ENCODE measurements at places on chromosomes 5 and 9.

DNA sequence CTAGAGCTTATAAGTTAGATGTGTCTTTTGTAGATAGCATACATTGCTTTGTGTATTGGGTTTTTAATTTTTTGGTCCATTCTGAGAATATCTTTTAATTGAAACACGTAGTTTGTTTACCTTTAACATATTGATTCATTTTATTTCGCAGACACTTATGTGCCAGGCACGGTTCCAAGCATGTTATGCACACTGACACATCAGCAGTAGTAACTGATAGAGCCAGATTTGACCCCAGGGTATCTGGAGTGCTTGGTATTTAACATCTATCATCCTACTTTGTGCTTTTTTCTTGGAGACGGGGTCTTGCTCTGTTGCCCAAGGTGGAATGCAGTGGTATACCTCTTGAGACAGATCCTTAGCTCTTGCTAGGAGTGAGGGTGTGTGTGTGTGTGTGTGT is 71.9 kb downstream of the USP20 start:
- no peak for DNase-seq

DNA sequence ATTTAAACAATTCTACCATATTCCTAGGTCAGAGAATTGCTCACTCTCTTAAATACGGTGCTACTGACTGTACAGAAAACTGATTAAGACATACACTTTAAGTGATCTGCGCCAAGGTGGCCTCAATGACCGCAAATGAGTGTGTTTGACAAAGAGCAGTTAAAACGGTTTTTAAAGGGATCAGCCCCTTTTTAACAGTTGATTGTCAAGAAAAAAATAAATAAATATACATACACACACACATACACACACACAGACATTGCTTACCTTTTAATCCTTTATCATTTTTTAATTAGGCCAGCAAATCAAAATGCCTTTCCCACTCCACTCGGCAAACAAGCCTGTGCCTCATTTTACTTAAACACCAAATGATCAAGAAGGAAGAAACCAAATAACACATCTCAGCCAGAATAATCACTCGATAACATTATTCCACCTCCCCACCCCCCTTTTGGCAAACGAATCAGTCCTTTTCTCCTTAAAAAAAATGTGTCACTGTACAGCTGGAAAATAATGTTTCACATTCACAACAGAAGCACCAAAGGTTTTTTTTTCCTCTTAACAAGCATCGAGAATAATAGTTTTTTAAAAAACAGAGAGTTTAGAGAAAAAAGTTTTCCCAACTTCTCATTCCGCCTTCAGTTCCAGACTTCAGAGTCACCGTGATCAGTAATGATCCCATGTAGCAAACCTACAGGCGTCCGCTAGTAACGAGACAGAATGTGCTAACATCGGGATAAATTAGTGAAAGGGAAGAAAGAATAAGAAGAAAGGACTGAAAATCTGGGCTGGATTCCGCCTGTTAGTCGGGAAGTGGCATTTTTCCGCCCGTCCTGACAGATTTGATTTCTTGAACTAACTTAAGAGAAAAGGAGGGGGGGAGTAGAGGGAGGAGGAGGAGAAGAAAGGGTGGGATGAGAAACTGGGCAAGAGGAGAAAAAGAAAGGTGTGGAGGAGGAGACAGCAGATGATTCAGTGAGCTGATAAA is at the start of gene ZNF608:
Gene ZNF608, minus strand, starts transcription at position 712 of the 988 bp plus-strand sequence. CDS start 1,650 bp downstream, outside the sequence.
- no peak for DNase-seq

- no peak for DNase-seq
Measured at GRCh38 chr5:97046270-97046982, 96.0 kb downstream of the LIX1 start.

DNA sequence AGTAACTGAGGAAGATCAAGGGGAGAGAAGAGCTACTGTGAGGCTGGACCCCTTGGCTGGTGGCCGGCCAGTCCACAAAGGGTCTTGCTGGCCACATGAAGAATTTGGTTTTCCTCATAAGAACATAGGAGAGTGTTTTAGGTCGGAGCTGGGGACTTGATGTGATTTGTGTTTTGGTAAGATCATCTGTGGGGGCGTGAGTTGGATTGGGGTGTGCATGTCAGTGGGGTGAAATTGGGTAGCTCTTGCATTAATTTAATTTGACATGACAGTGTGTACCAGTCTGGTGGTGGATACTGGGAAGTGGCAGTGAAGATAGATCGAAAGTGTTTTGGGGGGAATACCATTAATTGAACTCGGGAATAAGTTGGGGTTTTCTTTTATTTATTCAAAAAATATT is 8.6 kb downstream of the PAM start:
- DNase-seq = no peak

DNA sequence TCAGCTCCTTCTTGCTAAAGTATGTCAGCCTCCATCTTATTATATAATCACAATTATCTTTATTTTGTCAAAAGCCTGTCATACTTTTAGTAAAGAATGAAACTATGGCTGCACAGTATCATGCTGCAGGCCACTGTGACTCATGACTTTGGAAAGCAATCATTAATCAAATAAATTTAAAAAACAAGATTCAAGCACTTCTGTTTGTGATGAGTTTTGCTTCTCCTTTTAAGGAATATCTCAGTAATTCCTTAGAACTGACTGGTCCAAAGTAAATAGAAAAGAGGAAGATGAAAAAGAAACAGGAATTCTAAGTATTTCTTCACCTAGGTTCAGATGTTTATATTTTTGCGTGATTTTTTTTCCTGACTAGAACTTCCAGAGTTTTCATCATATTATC is 83.1 kb downstream of the EDIL3 start:
- no peak for DNase-seq

DNA sequence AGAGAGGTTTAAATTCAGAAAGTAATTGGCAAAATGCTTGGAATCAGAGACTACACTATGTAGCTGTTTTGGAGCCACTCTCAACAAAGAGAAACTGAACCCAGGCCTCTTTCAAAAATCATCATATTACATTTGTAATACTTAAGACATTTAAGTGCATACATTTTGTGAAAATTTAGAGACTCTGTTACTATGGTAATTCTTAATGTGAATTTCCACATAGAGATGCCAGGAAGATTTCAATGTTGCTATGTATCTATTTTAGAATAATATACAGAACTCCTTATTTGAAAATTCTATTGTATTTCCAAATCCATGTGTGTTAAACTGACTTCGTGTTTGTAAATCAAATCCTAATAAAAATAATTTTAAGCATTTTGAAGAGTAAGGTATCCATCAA is 1260.9 kb upstream of the C9orf72 start:
- no peak for DNase-seq

All from HEK293T (cell line).